ENCODE measurements at places on chromosomes 4 and X. TPM values are rescaled to one million over a fixed set of nuclear protein-coding genes. Genes with fewer than 3 reads are reported as not detected.
A peak's percentile ranks its signal among the peaks of the same experiment; 100 is the strongest.

DNA sequence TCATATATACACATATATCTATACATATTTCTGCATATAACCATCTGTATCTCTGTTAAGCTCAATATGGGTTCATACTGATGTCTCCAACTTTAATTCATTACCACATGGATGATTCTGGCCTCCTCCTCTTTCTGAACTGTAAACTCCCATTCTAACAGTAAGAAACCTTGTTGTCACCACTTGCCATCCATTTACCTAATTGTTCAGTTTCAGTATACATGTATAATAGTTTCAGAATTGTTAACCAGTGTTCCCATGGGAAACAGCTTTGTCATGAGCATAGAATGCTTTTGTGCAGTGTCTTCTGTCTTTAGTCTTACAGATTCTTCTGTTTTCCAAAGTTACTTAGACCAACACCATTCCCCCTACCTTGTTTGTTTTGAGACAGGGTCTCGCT lies 35.9 kb downstream of the SLC9A6 start:
- DNase-seq, result no peak

- DNase-seq, result no peak
Measured at GRCh38 chr4:129063640-129064039, 29.7 kb downstream of the SCLT1 start.

GRCh38 chrX:74242050-74242449 lies 61.9 kb upstream of the ZCCHC13 start:
- DNase-seq, result no peak

Gene GUCY1B1
- 5.4 TPM for total RNA-seq

Gene DDX3X
- total RNA-seq, result 375 TPM

- DNase-seq, result no peak
Measured at GRCh38 chr4:147786031-147786430, 54.1 kb downstream of the ARHGAP10 start.

- no peak for DNase-seq
Measured at GRCh38 chrX:30039768-30040167, 175.6 kb upstream of the MAGEB2 start.

- no peak for DNase-seq
Measured at GRCh38 chrX:11888421-11888820, 130.4 kb downstream of the MSL3 start.

Gene SLC25A14
- total RNA-seq, result 18.4 TPM

Gene LRP2BP
- total RNA-seq, result 1.6 TPM

DNA sequence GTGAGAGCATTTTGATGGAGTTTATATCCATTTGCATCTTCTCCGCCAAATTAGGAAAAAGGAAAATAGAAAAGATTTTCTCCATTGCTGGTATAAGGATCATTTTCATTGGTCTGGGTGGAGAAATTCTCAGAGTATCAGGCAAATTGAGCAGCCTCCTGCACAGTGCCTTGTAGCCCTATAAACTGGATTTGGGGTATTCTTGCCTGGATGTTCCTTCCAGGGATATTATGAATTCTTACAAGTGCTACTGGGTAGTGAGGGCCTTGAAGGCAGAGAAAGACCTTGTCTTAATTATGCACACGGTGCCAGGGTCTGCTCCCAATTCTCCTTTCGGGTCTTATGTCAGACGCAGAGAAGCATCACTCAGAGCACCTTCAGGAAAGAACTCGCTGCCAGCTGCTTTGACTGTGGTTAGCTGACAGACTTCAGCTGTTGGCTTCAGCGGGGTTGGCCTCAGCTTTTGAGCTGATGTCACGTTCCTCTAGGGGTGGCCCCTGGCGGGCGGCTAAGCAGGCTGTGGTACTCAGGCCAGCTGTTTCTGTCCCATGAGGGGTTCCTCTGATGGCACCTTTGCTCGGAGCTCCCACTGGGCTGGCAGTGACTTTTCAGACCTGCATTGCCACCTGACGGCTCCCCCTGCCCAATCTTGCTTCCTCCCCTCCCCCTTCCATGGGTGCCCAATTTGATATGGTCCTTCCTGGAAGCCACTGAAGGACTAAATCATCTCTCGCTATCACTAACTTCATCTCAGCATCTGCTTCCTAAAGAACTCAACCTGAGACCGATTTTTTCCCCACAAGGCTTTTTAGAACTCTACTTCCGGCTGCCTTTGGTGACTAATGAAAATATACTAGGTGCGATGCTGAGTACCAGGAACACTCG lies 519.5 kb downstream of the BCOR start:
- DNase-seq, result no peak

GRCh38 chr4:47203593-47203992 lies 172.2 kb downstream of the GABRB1 start:
- no peak for DNase-seq

DNA sequence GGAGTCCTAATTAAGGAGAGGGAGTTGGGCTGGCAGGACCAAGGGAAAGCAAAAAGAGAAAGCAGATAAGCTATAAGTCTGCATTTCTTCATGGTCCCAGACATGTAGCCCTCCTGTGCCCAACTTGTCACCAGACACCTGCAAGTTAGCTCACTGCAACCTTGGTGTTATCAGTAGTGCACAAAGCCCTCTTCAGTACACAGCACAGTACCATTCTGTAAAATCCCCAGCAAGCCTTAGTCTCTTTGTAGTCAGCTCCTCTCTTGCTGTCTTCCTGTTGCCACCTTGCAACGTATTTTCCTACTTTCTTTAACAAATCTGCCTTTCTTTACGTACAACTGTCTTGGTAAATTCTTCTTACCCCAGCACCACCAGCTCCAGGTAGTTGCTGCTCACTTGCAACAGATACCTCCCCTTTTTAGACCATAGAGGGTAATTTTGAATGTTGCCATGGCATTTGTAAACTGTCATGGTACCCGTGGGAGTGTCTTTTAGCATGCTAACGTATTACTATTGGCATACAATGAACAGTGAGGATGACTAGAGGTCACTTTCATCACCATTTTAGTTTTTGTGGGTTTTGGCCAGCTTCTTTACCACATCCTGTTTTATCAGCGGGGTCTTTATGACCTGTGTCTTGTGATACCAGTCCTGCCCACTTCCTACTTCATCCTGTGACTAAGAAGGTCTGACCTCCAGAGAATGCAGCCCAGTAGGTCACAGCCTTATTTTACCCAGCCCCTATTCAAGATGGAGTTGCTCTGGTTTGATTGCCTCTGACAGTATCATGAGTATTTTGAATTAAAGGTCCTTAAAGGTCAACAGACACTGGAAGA lies 28.3 kb upstream of the AP1S2 start:
- no peak for DNase-seq

- DNase-seq, result no peak
Measured at GRCh38 chr4:111506706-111507105, 638.5 kb upstream of the FAM241A start.

GRCh38 chrX:24874604-24875247 lies 141.0 kb downstream of the ARX start:
- no peak for DNase-seq

- no peak for DNase-seq
Measured at GRCh38 chr4:18398661-18399060, 377.1 kb upstream of the LCORL start.

DNA sequence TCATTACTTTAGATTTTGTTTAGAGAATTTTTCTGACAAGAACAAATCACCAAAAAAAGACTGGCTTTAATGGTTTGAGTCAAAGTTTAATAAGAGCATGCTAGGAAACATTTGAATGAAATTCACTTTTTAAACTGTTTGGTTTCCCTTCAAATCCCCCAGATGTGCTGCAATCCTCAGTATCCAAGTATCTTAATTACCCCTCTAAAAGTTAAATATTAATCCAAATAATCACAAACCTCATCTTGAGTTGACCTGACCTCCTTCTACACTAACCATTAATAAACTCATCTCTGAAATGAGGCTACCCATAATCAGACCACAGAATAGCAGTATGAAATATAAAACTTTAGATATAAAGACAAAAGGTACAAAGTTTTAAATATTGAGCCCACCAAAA lies 10.1 kb downstream of the DHX15 start:
- no peak for DNase-seq

GRCh38 chr4:143202824-143203223 lies 18.1 kb downstream of the USP38 start:
- no peak for DNase-seq

Gene FBXL5
- total RNA-seq, result 202 TPM

GRCh38 chr4:6331018-6331417 lies 61.4 kb downstream of the WFS1 start:
- no peak for DNase-seq

DNA sequence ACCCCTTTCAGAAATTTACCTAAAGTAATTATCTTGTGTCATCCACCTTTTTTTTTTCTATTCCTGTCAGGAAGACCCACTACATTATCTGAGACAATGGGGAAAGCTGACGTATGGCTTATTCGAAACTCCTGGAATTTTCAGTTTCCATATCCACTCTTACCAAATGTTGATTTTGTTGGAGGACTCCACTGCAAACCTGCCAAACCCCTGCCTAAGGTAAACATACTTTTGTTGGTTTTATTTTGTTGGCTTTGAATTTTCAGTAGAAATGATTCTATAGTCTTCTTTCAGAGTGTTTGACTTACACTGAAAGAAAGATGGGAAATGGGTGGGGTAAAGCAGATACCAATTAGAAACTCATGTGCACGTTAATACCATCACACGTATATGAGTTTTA lies 2.2 kb downstream of the UGT2B7 start:
- no peak for DNase-seq

DNA sequence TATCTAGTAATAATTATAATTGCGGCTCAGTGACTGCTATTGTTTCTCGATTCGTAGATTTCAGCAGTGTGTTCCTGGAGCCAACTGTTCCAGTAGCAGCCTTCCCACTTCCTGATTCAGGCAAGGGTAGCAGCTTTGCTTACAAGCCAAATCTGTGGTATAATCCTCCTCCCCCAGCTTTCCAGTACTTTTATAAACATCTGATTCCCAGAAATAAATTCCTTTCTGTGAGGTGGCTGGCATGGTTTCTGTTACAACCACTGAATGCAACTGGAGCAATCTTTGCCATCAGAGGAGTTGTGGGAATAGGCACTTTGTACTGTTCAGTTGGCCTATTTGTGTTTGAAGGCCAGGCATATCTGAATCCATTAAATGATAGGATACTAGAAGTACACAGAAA lies 80.0 kb downstream of the GLRA3 start:
- DNase-seq, result no peak

DNA sequence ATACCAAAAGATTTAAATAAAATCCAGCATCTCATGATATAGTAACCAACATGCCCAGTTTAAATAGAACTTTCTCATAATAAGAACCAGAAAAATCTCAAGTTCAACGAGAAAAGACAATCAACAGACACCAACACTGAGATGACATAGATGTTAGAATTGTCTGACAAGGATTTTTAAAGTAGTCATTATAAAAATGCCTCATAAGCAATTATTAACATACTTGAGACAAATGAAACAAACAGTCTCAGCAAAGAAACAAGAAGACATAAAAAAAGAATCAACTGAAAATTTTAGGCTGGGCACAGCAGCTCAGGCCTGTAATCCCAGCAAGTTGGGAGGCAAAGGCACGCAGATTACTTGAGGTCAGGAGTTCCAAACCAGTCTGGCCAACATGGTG lies 118.1 kb downstream of the FGF16 start:
- no peak for DNase-seq

DNA sequence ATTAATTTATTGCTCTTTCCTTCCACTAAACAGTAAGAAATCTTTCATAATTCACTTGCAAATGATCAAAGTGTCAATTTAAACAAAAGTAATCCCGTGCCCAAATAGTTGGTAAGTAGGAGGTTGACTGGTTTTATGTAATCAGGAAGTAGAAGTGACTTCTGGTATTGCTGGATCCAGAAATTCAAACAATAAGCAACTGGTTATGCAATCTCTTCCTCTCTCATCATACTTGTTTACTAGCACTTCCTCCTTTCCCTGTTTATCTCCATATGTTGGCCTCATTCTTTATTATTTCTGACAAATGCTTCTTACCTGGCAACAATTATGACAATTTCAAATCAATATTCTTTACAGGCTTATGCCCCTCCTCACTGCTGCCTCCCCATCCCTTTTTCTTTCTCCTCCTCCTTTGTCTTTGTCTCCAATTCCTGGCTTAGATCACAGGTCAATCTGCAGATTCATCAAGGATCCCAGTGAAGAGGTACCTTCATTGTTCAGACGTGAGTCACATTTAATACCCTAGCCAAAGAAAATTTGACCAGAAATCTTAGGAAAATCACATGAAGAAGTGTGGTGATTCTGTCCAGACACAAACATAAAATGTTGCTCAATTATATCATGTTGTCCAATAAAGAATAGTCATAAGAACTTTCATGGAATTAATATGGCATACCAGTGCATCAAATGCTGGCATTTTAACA lies 323.2 kb upstream of the PCDH7 start:
- no peak for DNase-seq

DNA sequence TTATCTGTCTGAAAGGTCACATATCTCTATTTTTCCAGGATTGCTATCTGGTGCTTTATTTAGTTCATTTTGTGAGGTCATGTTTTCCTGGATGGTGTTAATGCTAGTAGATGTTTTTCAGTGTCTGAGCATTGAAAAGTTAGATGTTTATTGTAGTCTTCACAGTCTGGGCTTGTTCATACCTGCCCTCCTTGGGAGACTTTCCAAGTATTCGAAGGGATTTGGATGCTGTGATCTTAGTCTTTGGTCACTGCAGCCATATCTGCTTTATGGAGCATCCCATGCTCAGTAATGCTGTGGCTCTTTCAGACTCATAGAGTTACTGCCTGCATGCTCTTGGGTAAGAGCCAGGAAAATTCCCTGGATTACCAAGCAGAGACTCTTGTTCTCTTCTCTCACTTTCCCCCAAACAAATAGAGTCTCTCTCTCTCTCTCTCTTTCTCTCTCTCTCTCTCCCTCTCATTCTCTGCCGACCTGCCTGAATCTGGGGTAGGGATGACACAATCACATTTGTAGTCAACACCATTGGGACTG lies 130.0 kb downstream of the AR start:
- DNase-seq, result no peak

GRCh38 chr4:152805818-152806217 lies 26.1 kb downstream of the ARFIP1 start:
- DNase-seq, result no peak

- peak; percentile 52 for DNase-seq
Measured at GRCh38 chr4:38872620-38873019, 5.0 kb downstream of the FAM114A1 start.

GRCh38 chrX:23773601-23774175 lies 9.3 kb upstream of the SAT1 start:
- no peak for DNase-seq

Measured in breast epithelium (tissue), 4 donors.